ENCODE measurements at places on chromosomes 13 and 19.

DNA sequence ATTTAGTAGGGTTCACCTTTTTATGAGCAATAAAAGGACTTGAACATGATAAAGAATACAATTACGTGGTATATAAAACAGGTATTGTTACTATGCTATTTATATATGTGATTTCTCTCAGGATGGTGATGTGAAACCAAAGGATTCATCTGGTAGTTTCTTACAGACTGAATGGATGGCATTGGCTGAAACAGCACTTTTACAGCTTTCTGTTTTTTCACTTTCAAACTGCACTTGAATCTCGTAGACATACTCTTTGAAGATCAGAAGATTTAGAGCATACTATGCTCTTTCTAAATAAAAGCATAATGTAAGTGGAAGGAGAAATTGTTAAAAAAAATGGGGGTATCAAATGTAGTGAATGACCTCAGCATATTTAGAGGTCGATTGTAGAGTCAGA lies 354.8 kb downstream of the HS6ST3 start:
- no peak for DNase-seq
- no peaks in the 10 kb centered on the region for H3K36me3 ChIP-seq
- no peak overlapping the region for H3K4me3 ChIP-seq
- no peaks in the 10 kb centered on the region for H3K27me3 ChIP-seq

- H3K4me3 ChIP-seq, result no peak overlapping the region
- no peaks in the 10 kb centered on the region for H3K4me1 ChIP-seq
- H3K27me3 ChIP-seq, result no peaks in the 10 kb centered on the region
- DNase-seq, result no peak
- H3K36me3 ChIP-seq, result no peaks in the 10 kb centered on the region
These were observed 7.1 kb upstream of the DOCK6 start for GRCh38 chr19:11269408-11269807.

GRCh38 chr13:51769455-51770127 lies 34.4 kb downstream of the DHRS12 start:
- peaks cover 40% of the 10 kb centered on the region for H3K4me1 ChIP-seq
- no peaks in the 10 kb centered on the region for H3K27me3 ChIP-seq
- H3K27ac ChIP-seq, result peak overlapping the region; percentile 93
- H3K36me3 ChIP-seq, result peaks cover 8% of the 10 kb centered on the region

DNA sequence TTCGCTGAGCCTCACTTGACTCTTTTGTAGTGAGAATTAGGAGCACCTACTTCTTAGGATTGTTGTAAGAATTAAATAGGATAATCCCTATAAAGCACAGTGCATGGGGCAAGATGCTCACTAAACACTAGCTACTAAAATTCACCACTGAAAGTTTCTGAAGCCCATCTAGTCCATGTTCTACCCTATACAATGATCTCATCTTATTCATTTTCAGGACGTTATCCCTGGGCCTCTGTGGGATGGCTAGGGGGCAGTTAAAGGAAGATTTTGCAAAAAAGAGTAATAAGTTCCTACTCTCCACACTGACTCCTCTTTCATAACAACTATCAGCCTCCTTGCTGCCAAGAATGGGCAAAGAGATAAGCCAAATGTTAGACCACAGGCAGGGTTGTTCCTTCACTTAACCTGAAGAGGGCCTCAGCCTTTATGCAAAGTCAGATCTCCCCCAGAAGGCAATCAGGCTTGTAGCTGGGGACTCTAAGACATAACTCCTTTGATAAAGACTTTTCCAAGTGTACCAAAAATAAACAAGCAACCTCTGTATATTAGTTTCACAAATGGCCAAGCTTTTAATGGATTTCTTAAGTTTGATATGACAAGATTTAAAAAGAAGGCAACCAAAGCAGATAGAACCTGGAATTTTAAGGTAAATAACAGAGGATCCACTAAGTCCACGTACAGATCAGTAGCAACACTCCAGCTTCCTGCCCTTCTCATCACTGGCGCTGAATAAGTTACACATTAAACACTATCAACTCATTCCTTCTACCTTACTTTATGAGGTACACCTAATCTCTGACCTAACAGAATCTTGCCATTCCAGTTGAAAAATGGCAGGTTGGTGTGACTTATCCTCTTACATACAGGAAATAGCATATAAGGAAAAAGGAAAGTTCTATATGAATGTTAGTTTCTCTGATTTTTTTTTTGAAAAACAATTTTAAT lies 44.4 kb downstream of the ELF1 start:
- no peak for DNase-seq
- no peaks in the 10 kb centered on the region for H3K27me3 ChIP-seq
- no peaks in the 10 kb centered on the region for H3K36me3 ChIP-seq
- H3K4me1 ChIP-seq, result peaks cover 67% of the 10 kb centered on the region

DNA sequence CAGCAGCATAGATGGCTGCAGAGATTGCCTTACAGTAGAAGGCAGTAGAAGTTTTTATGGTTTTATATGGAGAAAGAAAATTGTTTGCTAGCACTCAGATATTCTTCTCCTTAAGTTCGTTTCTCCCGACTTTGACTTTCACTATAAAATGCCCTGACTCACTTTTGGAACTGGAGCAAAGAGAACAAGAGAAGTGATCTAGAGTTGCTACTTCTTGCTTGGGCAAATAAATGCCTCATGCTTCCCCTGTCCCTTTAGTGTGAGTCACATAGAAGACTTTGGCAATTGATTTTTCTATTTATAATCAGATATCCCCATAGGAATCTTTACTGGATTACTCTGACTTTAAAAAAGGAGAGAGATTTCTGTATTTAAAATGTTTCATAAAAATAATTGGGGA lies 46.9 kb downstream of the ITGBL1 start:
- no peak overlapping the region for H3K27ac ChIP-seq
- H3K4me1 ChIP-seq, result no peaks in the 10 kb centered on the region
- no peaks in the 10 kb centered on the region for H3K36me3 ChIP-seq

DNA sequence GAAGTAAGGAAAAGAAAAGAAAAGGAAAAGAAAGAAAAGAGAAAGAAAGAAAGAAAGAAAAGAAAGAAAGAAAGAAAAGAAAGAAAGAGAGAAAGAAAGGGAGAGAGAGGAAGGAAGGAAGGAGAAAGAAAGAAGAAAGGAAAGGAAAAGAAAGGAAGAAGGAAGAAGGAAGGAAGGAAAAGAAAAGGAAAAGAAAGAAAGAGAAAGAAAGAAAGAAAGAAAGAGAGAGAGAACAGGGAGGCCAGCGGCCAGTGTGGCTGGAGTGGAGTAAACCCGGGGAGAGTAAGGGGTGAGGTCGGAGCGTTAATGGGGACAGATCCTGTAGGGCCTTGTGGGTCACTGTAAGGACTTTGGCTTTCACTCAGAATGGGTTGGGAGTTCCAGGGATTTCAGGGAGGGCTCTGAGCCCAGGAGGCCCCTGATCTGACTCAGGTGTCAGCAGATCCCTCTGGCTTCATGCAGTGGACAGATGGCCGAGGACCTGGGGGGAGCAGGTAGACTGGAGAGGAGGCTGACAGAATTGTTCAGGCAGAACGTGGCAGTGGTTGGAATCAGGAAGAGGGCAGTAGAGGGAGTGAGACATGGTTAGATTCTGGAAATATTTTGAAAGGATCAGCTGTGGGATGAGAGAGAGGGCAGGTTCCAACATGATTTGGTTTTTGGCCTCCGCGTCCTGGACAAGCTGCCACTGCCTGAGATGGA lies 19.8 kb upstream of the FXYD3 start:
- no peak for DNase-seq
- no peak overlapping the region for H3K27ac ChIP-seq

DNA sequence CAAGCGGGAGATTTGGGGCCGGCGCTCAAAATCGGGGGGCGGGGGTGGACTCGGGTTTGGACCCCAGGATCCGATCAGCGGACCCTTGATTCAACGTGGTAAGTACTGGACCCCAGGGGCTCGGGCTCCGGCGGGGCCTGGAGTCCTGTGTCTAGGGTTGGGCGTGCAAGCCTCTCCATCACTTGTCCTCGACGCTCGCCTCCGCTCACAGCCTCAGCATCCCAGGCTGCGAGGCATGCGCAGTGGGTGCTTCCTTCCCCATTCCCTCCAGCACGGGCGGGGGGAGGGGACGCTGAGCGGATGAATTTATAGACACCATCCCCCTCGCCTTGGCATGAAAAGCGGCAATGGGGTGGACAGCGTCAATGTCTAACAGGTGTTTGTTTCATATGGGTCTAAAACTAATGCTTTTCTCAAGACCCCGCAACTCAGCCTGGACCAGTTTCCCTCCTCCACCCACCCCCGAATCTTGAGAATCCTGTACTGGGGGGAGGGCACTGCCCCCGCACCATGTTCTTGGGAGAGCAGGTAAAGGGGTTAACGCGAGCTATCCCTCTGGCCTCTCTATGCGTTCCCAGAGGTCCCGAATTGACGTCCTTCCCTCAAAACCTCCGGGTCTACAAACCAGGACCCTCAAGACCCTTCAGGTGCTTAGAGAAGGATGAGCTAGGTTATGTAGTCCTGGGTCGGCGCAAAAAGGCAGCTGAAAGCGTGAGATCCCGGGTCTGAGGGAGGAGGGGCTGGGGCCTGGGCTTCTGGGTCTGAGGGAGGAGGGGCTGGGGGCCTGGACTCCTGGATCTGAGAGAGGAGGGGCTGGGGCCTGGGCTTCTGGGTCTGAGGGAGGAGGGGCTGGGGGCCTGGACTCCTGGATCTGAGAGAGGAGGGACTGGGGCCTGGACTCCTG lies 579 bp downstream of the CPT1C start:
- no peak overlapping the region for H3K27ac ChIP-seq
- peak overlapping the region; percentile 31 for H3K4me3 ChIP-seq

DNA sequence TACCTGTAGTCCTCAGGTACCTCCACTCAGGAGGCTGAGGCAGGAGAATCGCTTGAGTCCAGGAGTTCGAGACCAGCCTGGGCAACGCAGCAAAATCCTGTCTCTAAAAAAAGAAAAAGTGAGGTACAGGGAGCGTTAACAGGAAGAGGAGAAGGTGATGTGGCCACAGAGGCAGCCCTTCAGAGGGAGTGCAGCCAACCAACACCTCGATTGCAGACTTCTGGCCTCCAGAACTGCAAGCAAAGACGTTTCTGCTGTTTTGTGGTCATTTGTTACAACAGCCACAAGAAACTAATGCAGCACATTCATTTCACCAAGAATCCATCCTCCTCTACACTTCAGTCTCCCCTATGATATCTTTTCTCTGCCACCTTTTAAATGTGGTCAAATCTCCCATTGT lies 145.2 kb downstream of the USP12 start:
- H3K36me3 ChIP-seq, result no peaks in the 10 kb centered on the region
- no peak overlapping the region for H3K4me3 ChIP-seq
- H3K27ac ChIP-seq, result no peak overlapping the region
- no peaks in the 10 kb centered on the region for H3K27me3 ChIP-seq
- H3K4me1 ChIP-seq, result no peaks in the 10 kb centered on the region

- H3K4me3 ChIP-seq, result no peak overlapping the region
- H3K36me3 ChIP-seq, result no peaks in the 10 kb centered on the region
These were observed 463.5 kb downstream of the GPC6 start for GRCh38 chr13:93690139-93690538.

DNA sequence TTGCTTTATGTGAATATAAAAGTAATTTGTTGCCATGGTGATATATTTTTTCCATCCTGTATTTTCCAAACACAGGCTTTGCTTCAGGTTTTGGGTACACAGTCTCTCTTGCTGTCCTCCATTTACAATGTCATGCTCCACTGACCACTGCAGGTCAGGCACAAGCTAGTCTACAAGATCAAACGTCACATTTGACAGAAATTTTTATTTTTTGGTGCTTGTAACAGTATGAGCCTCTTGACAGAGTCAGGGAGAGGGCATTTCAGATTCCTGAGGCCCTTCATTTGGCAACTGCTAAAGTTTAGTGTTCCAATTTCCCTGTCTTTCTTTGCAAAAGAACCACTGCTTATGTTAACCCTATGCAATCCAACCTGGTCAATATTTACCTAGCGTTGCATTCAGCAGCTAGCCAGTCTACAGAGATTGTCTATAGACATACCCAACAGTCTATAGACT lies 175.0 kb downstream of the RFC3 start:
- H3K27ac ChIP-seq, result no peak overlapping the region
- DNase-seq, result no peak
- no peaks in the 10 kb centered on the region for H3K4me1 ChIP-seq
- no peaks in the 10 kb centered on the region for H3K27me3 ChIP-seq

DNA sequence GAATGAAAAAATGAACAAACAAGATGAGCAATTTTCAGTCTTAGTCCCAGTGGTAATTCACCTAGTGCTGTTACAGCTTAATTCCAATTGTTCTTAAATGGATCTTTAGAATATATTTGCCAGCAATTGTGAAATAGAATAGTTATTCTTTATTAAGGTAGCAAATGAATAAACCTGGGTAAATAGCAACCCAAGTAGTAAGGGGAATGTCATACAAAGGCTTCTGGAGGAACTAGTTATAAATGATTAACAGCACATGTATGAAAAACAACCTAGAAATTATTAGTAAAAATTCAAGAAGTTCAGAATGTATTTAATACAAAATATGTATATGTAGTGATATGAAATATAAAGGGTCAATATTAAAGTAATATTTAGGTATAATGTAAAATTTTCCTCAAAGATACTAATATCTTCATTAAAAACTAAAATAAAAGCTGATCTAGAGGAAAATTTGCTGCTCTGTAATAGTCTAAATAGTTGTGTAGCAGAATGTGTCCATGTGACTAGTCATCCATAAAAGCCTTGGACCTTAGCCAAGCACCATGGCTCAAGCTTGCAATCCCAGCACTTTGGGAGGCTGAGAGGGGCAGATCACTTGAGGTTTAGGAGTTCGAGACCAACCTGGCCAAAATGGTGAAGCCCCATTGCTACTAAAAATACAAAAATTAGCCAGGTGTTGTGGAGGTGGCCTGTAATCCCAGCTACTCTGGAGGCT lies 535.9 kb upstream of the ATXN8OS start:
- H3K4me1 ChIP-seq, result peaks cover 5% of the 10 kb centered on the region
- H3K27me3 ChIP-seq, result no peaks in the 10 kb centered on the region
- DNase-seq, result no peak
- no peak overlapping the region for H3K4me3 ChIP-seq

GRCh38 chr13:112776971-112777370 lies 87.1 kb downstream of the ATP11A start:
- H3K27ac ChIP-seq, result no peak overlapping the region
- no peaks in the 10 kb centered on the region for H3K27me3 ChIP-seq
- peaks cover under 1% of the 10 kb centered on the region for H3K4me1 ChIP-seq
- no peaks in the 10 kb centered on the region for H3K36me3 ChIP-seq
- H3K4me3 ChIP-seq, result no peak overlapping the region

DNA sequence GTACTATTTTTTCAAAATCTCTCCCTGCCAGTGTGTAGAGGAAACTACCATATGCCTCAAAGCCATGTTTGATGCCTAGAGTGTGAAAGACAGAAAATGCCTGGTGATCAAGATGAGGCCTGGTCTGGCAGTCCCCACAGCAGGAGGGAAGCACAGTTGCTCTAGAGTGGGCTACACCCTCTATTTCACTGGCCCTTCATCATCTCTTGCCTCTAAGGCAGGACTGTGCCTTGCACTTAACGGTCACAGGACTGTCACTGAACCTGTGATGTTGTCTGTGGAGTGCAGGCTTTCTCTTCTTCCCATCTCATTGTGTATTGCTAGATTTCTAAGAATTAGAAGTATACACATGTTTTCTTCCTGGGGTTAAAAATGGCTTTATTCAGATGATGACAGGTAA lies 16.3 kb downstream of the POLR1D start:
- peaks cover 11% of the 10 kb centered on the region for H3K4me1 ChIP-seq
- H3K27me3 ChIP-seq, result no peaks in the 10 kb centered on the region
- H3K4me3 ChIP-seq, result no peak overlapping the region

GRCh38 chr13:94620286-94620896 lies 18.7 kb downstream of the GPR180 start:
- no peak for DNase-seq
- peaks cover 4% of the 10 kb centered on the region for H3K36me3 ChIP-seq
- H3K27ac ChIP-seq, result no peak overlapping the region
- no peaks in the 10 kb centered on the region for H3K27me3 ChIP-seq

GRCh38 chr19:45774765-45775164 lies 5.7 kb upstream of the SIX5 start:
- no peaks in the 10 kb centered on the region for H3K27me3 ChIP-seq
- H3K4me1 ChIP-seq, result peaks cover 19% of the 10 kb centered on the region
- H3K36me3 ChIP-seq, result peaks cover 25% of the 10 kb centered on the region
- no peak overlapping the region for H3K4me3 ChIP-seq
- H3K27ac ChIP-seq, result no peak overlapping the region
